Smooth muscle cell of trachea (primary cell): ENCODE measurements at places on chromosomes 5 and 9. TPM values are rescaled to one million over a fixed set of nuclear protein-coding genes. Genes with fewer than 3 reads are reported as not detected.

The COL23A1 gene
- under 0.01 and 0.15 TPM in 2 replicates for total RNA-seq

The CTXN3 gene
- not detected in 2 replicates for total RNA-seq

The TGFBI gene
- total RNA-seq: 581 and 1,490 TPM in 2 replicates

The ANKRD55 gene
- under 0.01 TPM in 1 of 2 replicates, not detected in the other for total RNA-seq

The TAF11L8 gene
- not detected in 2 replicates for total RNA-seq

The TMC1 gene
- total RNA-seq: 1.3 TPM in 1 of 2 replicates, not detected in the other

The PCDHA4 gene
- total RNA-seq: 0.29 and 0.33 TPM in 2 replicates

The LTC4S gene
- total RNA-seq: 1.3 TPM in 1 of 2 replicates, not detected in the other

The NUTM2F gene
- total RNA-seq: not detected in 2 replicates

The C5orf58 gene
- total RNA-seq: not detected in 2 replicates

The PDCD1LG2 gene
- 5.3 and 6.3 TPM in 2 replicates for total RNA-seq

The BTNL8 gene
- total RNA-seq: not detected in 2 replicates

The SPATA31D4 gene
- total RNA-seq: not detected in 2 replicates

The TEX48 gene
- total RNA-seq: not detected in 2 replicates

The ACTBL2 gene
- total RNA-seq: not detected in 2 replicates

The PCDHGA3 gene
- 1.3 and 2.6 TPM in 2 replicates for total RNA-seq
